ENCODE measurements at places on chromosomes 7 and 10. TPM values are rescaled to one million over a fixed set of nuclear protein-coding genes. Genes with fewer than 3 reads are reported as not detected.

NACAD gene
- 0.40 TPM for total RNA-seq

LRGUK gene
- total RNA-seq, result 0.35 TPM

ZFYVE27 gene
- total RNA-seq, result 25.4 TPM

ST8SIA6 gene
- total RNA-seq, result not detected

MMP21 gene
- not detected for total RNA-seq

STEAP1 gene
- 18.0 TPM for total RNA-seq

FAM25A gene
- not detected for total RNA-seq

TMEM140 gene
- 1.1 TPM for total RNA-seq

KCND2 gene
- not detected for total RNA-seq

ZNF425 gene
- total RNA-seq, result 1.3 TPM

SPDYE6 gene
- not detected for total RNA-seq

SBDS gene
- total RNA-seq, result 126 TPM

DYDC2 gene
- not detected for total RNA-seq

BMPER gene
- total RNA-seq, result 5.4 TPM

SSC4D gene
- total RNA-seq, result 0.73 TPM

TAF3 gene
- 6.8 TPM for total RNA-seq

MET gene
- total RNA-seq, result 84.4 TPM

GPR158 gene
- 0.06 TPM for total RNA-seq

ELAPOR2 gene
- not detected for total RNA-seq

PNLIPRP1 gene
- not detected for total RNA-seq

BLVRA gene
- 69.8 TPM for total RNA-seq

MLXIPL gene
- 1.4 TPM for total RNA-seq

FOXI2 gene
- total RNA-seq, result not detected

ACBD7 gene
- 1.2 TPM for total RNA-seq

DEPP1 gene
- 2.0 TPM for total RNA-seq

CUBN gene
- 0.08 TPM for total RNA-seq

SFTPA1 gene
- not detected for total RNA-seq

HELLS gene
- total RNA-seq, result 23.8 TPM

NUTM2E gene
- 0.31 TPM for total RNA-seq

CPA2 gene
- not detected for total RNA-seq

LIPM gene
- not detected for total RNA-seq

RASA4B gene
- total RNA-seq, result 2.2 TPM
